ENCODE measurements at places on chromosomes 2 and 18. TPM values are rescaled to one million over a fixed set of nuclear protein-coding genes. Genes with fewer than 3 reads are reported as not detected.

GRCh38 chr2:27408601-27409320 is 630 bp downstream of the PPM1G start:
- DNase-seq: no peak

The ASAP2 gene
- total RNA-seq: 69.3 TPM

The ZNF514 gene
- 7.1 TPM for total RNA-seq

- DNase-seq: no peak
Measured at GRCh38 chr2:129469389-129469788, 510.1 kb upstream of the RAB6C start.

GRCh38 chr18:42861271-42861670 is 254.2 kb downstream of the RIT2 start:
- DNase-seq: no peak

DNA sequence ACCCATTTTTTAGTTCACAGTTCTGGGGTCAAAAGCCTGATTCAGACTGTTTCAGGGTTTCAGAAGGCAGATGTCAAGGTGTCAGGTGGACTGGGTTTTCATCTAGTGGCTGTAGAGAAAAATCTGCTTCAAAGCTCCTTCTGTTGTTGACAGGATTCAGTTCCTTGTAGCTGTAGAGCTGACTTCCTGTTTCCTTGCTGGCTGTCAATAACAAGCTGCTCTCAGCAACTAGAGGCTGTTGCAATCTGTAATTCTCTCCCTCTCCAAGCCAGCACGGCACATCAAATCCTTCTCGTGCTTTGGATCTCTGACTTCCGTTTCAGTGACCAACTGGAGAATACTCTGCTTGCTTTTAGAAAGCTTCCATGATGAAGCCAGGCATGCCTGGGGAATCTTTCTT is 179.4 kb downstream of the DOK6 start:
- no peak for DNase-seq

DNA sequence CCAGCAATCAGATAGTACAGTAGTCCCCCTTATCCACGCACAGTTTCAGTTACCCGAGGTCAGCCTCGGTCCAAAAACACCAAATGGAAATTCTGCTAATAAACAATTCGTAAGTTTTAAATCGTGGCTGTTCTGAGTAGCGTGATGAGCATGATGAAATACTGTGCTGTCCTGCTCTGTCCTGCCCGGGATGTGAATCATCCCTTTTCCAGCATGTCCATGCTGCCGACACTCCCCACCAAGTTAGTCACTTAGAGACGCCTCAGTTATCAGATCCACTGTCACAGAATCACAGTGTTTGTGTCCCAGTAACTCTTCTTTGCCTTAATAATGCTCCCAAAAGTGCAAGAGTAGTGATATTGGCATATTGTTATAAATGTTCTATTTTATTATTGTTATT is 62.1 kb downstream of the MEX3C start:
- DNase-seq: peak; percentile 92

The CTAGE1 gene
- not detected for total RNA-seq

The OR6B2 gene
- total RNA-seq: not detected

- peak; percentile 35 for DNase-seq
Measured at GRCh38 chr2:176553685-176554100, 284.5 kb downstream of the MTX2 start.

The TMSB10 gene
- 7,809 TPM for total RNA-seq

The ASB3 gene
- total RNA-seq: 13.8 TPM

DNA sequence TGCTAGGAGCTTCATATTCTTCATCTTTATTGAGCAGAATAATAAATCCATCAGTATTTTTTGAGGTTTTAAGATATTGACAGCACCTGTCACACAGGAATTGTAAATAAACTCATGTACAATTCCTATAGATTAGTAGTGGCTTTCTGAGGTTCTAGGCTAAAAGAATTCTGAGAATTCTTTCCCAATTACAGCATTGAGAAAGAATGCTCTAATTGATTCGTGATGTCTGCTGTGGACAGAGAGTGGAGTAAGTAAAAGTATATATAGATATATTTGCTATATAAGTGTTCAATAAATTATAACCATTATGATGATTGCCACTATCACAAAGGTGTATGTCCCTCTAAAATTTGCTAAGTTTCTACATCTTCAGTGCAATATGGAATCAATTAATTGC is 186.5 kb upstream of the NRP2 start:
- no peak for DNase-seq

- DNase-seq: no peak
Measured at GRCh38 chr2:229370509-229370908, 99.4 kb upstream of the PID1 start.

GRCh38 chr2:70124983-70125480 is 37.8 kb downstream of the PCBP1 start:
- no peak for DNase-seq

The SLC11A1 gene
- total RNA-seq: 1.0 TPM

GRCh38 chr2:109726379-109727270 is 67.5 kb upstream of the RGPD5 start:
- no peak for DNase-seq

The MC2R gene
- total RNA-seq: not detected

DNA sequence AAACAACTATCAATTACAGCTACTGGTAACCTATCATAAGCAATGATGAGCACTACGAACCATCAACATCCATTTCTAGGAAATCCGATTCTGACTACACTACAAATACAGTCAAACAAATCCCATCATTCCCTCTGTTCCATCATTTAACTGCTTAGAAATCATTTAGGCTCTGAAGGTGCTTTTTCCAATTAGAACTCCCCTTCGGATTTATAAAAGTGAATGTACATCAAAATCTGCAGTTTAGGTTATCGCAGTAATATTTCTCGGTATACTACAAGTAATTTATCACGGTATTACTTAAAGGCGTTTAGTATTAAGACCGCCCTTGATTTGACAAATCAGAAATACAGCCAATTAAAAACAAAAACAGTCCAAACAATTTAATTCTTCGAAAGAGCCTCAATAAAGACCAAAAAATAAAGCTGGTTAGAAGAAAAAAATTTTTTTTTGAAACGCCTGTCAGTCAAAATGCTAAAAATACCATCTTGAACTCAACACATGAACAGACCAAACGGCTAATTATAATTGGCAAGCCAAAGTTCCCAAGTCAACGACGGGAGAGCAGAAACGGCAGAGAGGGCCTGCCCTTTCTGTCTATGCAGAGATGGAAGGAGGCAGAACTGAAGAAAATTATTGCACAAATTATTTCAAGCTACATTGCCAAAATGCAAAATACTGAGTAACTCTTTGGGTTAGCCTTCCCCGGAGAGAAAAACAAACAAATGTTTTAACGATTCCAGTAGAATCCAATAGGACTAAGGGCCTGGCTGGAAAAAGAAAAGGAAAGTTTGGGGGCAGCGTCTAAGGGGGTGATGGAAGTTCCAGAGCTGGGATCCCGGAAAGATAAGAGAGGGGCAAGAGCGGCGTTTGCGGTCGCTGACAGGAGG is 1.2 kb downstream of the VPS54 start:
- DNase-seq: peak; percentile 47

DNA sequence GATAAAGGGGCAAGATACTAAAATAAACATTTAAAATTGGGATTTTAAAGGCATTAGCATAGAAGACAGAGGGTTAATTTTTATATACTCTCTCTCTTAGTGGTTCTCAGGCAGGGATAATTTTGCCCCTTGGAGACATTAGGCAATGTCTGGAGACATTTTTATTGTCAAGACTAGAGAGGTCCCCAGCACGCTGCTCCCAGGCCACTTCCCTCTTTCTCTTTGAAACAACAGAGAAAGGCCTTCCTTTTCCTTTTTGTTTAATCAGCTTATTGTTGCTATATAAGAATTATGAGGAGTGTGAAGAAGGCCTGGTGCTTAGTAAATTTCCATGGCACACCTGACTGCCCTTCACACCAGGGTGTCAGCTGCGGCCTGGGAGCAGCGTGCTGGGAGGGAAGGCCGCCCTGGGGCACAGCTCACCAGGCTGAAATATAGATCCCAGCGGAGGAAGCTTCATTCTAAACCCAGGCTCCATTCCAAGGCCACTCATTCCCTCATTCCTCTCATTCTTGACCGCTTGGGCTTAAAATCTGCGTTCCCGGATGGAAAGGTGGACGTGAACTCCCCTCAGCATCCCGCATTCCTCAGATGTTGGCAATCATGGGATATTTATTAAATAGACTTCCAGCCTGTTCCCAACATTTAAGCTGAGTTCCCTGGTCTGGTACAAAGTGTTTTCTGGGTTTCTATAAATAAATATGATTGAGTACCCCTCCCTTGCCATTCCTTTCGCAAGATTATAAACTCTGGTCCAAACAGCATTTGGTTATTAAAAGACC is 22.5 kb downstream of the SLC14A2 start:
- DNase-seq: no peak

GRCh38 chr2:224670203-224670602 is 46.0 kb downstream of the CCDC195 start:
- no peak for DNase-seq

GRCh38 chr18:46814399-46814798 is 57.5 kb upstream of the ST8SIA5 start:
- no peak for DNase-seq

DNA sequence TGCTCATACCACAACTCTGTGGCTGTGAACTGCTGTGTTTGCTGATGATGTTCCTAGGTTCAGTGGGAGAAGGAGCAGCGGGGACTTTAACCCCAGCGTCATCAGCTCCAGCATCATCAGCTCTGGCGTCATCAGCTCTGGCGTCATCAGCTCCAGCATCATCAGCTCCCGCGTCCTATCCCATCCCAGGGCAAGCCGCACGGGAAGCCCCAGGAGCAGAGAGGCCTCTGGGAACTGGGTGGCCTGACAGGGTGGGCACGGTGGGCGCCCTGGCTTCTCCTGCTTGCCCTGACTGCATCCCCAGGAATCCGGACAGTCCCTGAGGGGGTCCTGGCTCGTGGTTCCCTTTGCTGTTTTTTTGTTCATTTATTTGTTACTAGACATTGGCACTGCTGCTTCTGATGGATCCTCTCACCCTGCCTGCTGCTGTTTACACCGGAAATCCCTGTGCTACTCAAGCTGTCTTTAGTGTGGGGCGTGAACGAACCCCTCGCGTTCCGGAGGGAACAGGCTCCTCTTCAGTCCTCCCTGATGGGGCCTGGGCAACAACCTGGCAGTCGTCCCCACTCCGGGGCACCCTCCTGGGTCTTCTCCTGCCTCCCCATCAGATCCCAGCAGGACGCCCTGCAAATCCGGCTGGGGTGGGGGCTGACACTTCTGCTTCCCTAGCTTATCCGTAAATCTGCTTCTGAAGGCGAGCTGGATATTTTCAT is 67.1 kb upstream of the PXDN start:
- no peak for DNase-seq

GRCh38 chr2:97662386-97662894 is 1.4 kb downstream of the ACTR1B start:
- no peak for DNase-seq

DNA sequence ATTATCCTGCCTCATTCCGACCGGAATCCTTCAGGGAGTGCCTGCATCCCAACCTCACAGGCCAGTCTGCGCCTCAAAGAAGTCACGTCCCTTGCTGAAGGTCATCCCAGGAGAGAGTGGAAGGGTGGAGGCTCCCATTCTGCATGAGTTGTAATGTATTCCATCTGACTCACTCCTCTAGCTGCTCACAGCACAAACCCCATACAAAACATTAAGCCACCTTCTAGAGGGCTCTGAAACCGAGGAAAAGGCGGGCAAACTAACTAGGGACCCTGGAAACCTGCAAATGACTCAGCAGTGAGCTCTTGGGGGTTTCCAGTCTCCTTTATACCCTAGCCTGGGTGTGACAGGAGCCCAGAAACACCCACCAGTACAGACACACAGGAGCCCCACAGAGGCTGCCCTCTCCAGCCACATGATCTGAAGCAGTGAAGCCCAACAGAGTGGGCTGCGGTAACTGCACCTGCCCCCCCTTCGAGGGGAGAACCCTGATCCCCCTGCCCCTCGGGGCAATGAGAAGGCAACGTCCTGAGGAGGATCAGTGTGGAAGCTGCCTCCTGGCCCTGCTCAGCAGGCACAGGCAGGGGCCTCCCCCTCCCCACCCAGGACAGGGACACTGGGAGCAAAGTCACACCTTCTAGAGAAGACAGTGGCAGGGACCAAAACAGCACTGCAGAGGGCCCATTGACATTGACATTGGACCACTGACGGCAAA is 69.3 kb upstream of the SNTG2 start:
- DNase-seq: no peak

The DUSP28 gene
- total RNA-seq: 1.8 TPM

DNA sequence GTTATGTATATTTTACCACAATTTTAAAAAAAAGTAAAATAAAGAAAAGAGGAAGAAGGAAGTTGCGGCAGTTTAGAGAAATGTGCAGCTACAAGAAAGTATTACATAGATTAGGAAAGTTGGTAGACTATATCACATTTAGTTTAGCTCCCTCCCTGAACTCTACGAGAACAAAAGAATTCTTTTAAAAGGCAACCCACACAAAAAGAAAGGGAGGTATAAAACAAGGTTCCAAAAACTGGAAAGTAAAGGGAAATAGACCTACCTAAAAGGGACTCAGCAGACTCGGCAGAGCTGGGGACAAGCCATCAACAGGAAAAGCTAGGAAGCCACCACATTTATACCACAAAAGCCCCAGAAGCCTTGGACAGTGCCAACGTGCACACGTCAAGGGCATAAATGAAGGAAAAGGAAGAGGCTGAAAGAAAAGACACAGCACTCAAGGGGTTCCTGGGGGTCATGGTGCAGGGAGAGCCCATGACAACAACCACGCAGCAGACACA is 9.1 kb downstream of the TMEM127 start:
- no peak for DNase-seq

DNA sequence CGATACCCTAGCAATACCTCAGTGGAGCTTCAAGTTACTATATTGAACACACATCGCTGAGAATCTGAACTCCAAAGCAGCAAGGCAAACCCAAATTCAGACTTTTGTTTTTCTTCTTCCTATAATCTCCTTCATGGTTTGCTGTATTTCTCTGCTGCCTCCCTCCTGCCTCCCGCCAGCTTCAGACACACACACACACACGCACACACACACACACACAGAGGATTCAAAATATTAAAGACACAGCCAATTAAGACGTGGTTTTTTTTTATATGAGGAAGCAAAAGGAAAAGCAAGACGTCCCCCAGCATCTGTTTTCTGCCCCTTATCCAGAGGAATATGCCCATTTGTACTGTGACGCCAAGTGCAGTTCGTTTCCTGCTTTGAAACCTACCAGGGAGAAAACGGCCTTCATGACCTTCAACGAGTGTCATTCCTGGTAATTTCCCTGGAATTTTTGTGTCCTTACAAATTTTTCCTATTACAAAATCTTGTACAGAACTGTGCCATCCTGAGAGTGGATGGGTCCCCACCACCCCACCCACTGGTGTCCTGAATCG is 547.9 kb upstream of the ID2 start:
- no peak for DNase-seq

The SULT1C4 gene
- total RNA-seq: not detected

DNA sequence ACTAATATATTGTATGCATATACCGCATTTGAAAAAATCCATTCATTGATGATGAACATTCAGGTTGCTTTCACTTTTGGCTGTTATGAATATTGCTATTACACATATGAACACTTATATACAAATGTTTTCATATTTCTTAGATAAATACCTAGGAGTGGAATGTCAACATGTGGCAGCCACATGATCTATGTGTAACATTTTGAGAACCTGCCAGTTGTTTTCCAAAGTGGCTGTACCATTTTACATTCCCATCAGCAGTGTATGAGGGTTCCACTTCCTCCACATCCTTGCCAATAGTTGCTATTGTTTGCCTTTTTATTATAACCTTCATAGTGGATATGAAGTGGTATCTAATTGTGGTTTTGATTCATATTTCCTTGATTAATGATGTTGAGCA is 40.5 kb downstream of the CCDC85A start:
- DNase-seq: no peak

The CYP27A1 gene
- total RNA-seq: 0.44 TPM
